EL (cell line): ENCODE measurements at places on chromosomes 11 and 22.

GRCh38 chr11:77883775-77884174, 62.8 kb downstream of the AAMDC start:
- no peak for DNase-seq

- no peak for DNase-seq
These were observed 23.4 kb downstream of the CLPB start for GRCh38 chr11:72410956-72411355.

- peak; percentile 90 for DNase-seq
These were observed 41.0 kb downstream of the CEP57 start for GRCh38 chr11:95831198-95831883.

DNA sequence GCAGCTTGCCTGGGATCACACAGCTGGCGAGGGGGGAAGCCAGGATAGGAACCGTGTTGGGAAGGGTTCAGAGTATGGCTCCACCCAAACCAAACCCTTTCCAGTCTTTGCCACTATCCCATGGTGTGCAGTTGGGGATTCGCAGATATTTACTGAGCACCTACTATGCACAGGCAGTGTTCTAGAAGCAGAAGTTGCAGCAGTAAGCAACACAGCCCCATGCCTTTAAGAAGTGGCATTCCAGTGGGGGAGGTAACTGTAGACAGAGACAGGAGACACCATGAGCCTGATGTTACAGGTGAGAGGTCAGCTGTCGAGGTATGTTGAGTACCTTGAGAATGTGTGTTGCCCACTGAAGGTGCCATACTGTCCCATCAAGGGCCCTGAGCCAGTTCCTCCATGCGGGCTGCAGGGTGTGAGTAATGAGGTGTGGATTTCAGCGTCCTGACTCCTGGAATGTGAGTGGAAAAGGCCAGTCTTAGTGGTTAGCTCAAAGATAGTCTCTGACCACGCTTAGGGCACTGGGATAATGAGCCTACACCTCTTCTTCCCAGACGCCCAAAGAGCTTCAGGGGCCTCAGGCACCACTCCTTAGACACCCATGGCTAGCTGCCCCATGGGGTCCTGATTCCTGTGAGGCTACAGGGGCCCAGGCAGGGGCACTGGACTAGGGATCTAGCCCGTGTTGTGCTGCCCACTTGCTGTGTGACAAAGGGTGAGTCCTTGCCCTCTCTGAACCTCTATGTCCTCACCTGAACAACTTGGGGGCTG, 71.8 kb upstream of the TP53I11 start:
- DNase-seq = peak; percentile 21

DNA sequence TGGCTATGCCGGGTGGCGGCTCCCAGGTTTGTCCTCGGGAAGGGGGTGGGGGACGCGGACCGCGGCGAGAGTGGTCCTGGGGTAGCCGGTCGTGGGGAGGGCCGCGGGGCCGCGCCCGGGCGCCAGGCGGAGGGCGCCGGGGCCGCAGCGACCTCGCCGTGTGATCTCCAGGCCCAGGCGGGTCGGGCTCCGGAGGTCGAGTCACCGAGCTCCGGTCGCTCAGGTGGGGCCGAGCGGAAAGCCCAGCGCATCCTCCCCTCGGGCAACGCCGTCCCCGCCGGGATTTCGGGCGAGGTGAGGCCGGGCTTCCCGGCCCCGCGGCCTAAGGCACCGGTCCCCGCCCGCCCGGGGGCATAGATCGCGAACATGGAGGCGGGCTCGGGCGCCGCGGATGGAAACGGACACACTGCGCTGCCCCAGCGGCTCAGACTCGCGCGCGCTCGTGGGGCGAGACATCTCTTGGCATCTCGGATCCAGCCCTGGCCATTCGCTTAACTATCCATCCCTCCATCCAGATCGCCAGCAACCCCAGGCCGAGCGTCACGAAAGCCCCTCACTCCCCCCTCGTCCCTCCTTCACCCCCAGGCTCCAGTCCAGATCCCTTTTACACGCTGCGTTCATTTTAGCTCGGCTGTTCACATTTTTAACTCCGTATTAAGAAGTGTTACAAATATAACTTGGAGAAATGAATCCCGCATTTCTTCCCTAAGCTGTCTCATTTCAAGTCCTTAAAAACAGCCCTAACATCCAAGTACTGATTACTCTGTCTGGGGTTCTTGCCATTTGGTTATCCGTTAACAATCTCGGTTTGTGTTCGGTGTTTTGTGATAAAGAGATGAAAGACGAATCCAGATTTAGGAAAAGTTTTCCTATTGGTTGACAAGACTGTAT, 460 bp downstream of the ZC3H12C start:
- peak; percentile 68 for DNase-seq

GRCh38 chr22:23268877-23269276, 88.6 kb downstream of the BCR start:
- no peak for DNase-seq

DNA sequence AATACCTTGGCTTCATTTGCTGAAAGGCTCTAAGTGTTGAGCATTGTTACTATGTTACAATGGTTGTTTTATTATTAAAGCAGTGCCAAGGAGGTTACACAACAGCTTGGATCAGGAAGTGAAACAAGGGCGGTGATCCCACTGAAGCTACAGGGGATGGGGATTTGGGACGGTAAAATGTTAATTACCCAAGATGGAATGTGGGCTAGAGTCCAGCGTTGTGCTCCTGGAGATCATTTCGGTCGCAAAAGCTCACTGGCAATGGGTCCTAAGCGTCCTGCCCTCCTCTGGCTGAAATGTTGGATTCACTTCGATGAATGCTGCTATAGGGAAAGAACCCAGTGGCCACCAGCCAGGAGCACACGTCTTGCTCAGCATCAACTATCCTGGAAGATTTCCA, 48.3 kb downstream of the FAM83F start:
- DNase-seq = no peak

- DNase-seq = no peak
These were observed 592 bp downstream of the EEF1G start for GRCh38 chr11:62573006-62573591.

- no peak for DNase-seq
These were observed 47.1 kb downstream of the ASCL2 start for GRCh38 chr11:2223153-2223794.

GRCh38 chr11:2553886-2554285, 109.1 kb downstream of the KCNQ1 start:
- no peak for DNase-seq

DNA sequence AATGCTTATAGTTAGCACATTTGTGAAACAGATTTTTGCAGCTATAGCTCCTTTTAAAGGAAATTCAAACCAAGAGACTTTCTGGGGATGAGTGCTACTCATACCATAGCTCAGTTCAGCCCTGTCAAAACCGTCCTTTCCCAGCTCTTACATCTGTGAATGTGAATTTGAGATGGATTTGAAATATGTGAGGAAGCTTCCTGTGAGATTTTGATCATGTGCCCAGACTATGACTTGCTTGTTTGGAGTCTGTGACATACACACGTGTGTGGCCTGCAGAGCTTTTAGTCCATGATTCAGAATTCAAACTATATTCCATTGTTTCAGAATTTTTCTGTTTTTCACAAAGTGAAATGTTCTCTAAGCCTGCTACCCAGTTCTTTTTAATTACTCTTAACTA, 4.4 kb upstream of the MMP1 start:
- DNase-seq = peak; percentile 90

- no peak for DNase-seq
These were observed 115.3 kb upstream of the SERPIND1 start for GRCh38 chr22:20658433-20659222.

GRCh38 chr11:22878039-22878438, 17.8 kb upstream of the CCDC179 start:
- DNase-seq = no peak

GRCh38 chr11:16987205-16987568, 27.0 kb downstream of the PLEKHA7 start:
- DNase-seq = no peak

GRCh38 chr22:39809772-39810557, 83.6 kb downstream of the ENTHD1 start:
- DNase-seq = no peak

DNA sequence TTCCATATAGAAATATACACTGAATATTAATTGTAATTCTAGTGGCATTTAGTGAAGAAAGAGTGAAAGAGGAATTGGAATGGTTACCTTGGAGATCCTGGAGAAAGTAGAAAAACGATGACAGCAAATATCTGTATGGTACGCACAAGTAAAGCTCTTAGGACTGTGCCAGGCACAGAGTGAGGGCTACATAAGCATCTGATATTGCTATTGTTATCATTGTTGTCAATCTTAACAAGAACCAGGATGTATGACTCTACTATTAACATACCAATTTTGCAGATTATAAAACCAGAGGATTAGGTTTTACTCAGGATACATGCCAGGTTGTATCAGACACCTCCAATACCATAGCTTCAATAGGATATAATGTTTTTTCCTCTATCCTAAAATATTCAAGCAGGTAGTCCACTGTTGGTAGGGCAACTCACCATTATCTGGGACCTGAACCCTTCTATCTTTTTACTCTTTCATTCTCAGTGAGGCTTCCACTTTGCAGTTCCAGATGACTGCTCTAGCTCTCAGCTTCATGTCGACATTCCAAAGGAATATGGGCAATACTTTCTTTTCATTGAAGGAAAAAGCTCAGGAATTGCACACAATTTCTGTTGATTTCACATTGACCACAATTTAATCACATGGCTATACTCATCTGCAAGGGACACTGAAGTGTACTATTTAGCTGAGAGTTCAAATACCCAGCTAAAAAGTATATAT, 73.2 kb downstream of the RAB38 start:
- DNase-seq = no peak

DNA sequence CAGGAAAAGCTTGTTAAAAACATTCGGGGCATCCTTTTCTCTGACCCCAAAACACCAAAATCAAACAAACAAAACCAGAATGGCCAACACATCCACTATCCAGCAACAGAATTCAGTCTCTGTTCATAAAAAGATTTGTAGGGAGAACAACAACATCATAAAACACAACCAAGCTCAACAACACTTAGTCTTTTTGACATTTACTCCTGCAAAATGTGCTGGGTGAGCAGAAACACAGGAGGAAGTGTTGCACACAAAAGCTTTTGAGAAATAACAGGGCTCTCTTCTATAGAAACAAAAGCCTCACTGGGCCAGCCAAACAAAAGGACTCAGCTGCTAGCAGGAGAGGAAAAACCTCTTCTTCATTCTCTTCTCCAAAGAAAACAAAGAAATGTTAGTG, 736.0 kb upstream of the CCDC90B start:
- DNase-seq = no peak

GRCh38 chr11:111598148-111598547, 4.1 kb upstream of the SIK2 start:
- DNase-seq = no peak

DNA sequence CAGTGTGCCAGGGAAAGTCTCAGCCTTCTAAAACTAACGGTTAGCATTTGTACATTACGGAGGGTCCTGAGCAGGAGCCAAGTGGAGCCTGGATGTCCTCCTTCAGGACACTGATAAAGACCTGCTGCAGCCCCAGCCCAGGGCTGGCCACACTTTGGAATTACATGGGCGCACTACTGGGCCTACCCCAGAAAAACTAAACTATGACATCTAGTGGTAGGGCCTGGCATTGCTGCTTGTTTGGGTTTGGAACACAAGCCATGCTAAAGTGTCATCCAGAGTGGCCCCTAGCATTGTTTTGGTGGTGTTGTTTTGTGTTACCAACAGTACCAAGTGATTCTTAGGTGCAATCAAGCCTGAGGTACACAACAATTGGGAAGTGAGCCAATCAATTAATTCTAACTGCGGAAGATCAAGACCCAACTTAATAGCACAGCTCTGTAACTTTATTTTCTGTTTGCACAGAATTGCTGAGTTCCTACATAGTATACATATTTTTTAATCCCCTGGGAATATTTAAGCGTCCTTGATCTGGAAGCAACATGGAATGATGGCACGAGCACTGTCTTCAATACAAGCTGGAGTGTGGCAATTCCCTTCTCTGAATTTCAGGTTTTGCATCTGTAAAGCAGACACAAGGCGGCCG, 340.7 kb downstream of the LARGE1 start:
- peak; percentile 2 for DNase-seq

- no peak for DNase-seq
These were observed 65.6 kb upstream of the OR5AK2 start for GRCh38 chr11:56923116-56923515.

DNA sequence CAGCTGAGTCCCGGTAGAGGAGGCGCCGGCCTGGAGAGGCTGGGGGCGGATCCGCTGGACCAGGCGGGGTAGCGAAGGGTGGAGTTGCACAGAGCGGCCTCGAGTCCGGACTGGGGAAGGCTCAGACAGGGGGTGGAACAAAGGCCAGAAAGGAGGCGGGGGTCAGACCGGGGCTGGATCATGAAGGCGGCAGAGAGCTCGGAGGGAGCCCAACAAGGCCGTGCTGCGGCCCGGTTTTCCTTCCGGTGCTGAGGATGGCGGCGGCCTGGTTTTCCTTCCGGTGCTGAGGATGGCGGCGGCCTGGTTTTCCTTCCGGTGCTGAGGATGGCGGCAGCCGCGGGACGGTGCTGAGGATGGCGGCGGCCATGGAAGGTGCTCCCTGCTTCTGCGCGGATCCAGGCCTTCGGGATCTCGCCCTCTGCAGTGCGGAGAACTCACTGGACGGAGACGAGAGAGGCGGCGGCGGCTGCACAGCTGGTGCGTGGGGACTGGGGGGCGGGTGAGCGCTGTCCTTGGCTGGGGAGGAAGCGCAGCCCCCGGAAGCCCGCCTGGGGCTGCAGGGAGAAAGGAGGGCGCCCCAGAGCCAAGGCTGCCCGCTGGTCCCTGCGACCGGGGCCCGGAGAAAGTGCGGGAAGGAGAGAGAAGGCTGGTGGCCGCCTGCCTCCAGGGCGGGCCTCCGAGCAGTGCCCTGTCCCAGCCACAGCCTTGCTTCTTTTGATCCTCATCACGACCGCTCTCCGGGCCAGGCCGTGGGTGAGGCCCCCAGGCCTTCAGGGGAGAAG, 350.4 kb upstream of the B3GAT1 start:
- DNase-seq = no peak

GRCh38 chr11:44842220-44842619, 108.5 kb downstream of the TP53I11 start:
- peak; percentile 93 for DNase-seq

DNA sequence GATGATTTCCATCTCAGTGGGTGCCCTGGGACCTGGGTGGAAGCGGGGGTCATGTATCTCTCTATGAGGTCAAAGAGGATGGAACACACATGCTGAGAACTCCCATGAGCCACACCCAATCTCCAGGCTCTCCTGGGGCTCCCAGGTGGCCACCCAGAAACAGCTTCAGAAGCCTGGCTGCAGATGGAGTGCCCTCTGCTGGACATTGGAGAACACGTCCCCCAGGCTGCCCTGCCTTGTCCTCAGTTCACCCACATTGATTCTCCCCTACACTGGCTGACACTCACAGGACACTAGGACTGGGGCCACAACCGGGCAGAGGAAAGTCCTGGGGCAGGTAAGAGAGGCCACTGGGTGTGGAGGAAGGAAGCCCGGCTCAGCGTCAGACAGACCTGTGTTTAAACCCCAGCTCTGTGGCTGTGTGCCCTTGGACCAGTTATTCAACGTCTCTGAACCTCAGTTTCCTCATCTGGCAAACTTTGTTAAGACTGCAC, 4.5 kb upstream of the NOL12 start:
- peak; percentile 83 for DNase-seq

- no peak for DNase-seq
These were observed 70.9 kb downstream of the SFI1 start for GRCh38 chr22:31567196-31567595.

- no peak for DNase-seq
These were observed 40.6 kb downstream of the MUC6 start for GRCh38 chr11:995752-996420.

GRCh38 chr11:19345848-19346681, 105.3 kb upstream of the E2F8 start:
- DNase-seq = peak; percentile 21

GRCh38 chr11:133271206-133271605, 261.1 kb downstream of the OPCML start:
- no peak for DNase-seq
